ENCODE measurements at places on chromosomes 16 and 17.
A peak's percentile ranks its signal among the peaks of the same experiment; 100 is the strongest.

DNA sequence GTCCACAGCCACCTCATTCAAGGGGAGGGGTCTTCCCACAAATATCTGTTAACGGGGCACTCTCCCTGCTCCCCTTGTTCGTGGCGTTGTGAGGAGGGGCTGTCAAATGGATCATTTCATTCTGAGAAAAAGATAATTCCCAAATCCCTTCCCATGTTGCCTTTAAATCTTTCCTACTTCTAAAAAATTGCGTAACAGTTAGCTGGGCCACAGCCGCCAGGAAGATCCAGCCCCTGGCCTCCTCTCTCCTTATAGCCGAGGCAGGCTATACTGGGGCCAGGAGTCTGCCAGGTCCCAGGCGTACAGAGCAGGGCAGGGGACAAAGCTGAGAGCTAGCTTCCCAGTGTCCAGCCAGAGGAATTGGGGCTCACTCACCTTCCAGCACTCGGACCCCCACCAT, 430 bp downstream of the C16orf89 start:
- no peak overlapping the region for H3K4me3 ChIP-seq
- peaks cover 26% of the 10 kb centered on the region for H3K4me1 ChIP-seq
- no peaks in the 10 kb centered on the region for H3K36me3 ChIP-seq
- H3K27ac ChIP-seq, result no peak overlapping the region
- no peak for DNase-seq

DNA sequence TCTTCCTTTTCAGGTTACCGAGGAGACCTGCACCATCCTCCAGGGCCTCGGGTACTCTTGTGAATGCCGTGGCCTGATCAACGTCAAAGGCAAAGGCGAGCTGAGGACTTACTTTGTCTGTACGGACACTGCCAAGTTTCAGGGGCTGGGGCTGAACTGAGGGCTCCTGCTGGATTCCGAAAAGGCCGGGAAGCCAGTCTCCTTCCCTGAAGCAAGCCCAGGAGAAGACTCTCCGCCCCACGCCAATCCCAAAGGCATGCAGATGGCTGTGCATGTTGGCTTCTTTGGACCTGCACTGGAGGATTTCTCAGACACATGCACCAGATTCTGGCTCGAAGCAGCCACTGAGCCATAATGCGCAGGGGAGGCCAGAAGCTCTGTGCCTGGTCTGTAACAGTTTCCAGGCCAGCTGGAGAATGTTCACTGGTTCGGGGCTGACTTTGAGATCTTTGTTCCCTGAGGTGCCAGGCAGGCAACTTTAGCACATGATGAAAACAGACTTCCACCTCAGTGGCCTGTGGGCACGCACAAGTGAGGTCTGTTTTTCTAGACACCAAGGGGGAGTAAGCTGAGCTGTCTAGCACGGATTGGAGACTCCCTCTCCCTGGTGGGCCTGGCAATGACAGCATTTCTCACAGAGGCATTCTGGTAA, 49.1 kb downstream of the ADCY7 start:
- DNase-seq, result no peak
- peaks cover 52% of the 10 kb centered on the region for H3K36me3 ChIP-seq
- H3K27me3 ChIP-seq, result no peaks in the 10 kb centered on the region
- H3K27ac ChIP-seq, result peak overlapping the region; percentile 87
- H3K4me1 ChIP-seq, result peaks cover 13% of the 10 kb centered on the region
- no peak overlapping the region for H3K4me3 ChIP-seq

GRCh38 chr17:17685775-17686291, 4.6 kb downstream of the RAI1 start:
- H3K4me3 ChIP-seq, result peak overlapping the region; percentile 28
- H3K27ac ChIP-seq, result peak overlapping the region; percentile 82
- peaks cover 61% of the 10 kb centered on the region for H3K4me1 ChIP-seq
- peaks cover 9% of the 10 kb centered on the region for H3K27me3 ChIP-seq

- H3K4me1 ChIP-seq, result peaks cover 55% of the 10 kb centered on the region
- no peak overlapping the region for H3K27ac ChIP-seq
- no peaks in the 10 kb centered on the region for H3K36me3 ChIP-seq
- H3K27me3 ChIP-seq, result peaks cover 74% of the 10 kb centered on the region
- peak overlapping the region; percentile 76 for H3K4me3 ChIP-seq
Observed at GRCh38 chr17:43714465-43715149, 44.0 kb downstream of the SOST start.

DNA sequence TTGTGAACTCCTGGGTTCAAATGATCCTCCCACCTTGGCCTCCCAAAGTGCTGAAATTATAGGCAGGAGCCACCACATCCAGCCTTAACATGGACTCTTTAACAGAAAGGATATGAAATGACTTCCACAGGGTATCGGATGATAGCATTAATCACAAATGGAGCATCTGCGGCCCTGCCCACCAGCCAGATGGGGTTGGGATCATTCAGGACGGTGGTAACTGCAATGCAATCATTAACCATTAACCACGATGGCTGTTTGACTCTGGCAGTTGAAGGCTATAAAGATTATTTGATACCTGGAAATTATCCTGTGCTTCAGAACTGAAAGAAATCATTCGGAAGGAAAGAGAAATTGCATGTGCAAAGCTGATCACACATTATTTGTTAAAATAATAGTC, 5.3 kb upstream of the CHST5 start:
- peaks cover 39% of the 10 kb centered on the region for H3K36me3 ChIP-seq
- H3K4me1 ChIP-seq, result no peaks in the 10 kb centered on the region
- DNase-seq, result no peak
- H3K4me3 ChIP-seq, result no peak overlapping the region
- H3K27me3 ChIP-seq, result no peaks in the 10 kb centered on the region
- no peak overlapping the region for H3K27ac ChIP-seq

- no peak overlapping the region for H3K4me3 ChIP-seq
- DNase-seq, result no peak
- peaks cover 42% of the 10 kb centered on the region for H3K4me1 ChIP-seq
- H3K27ac ChIP-seq, result no peak overlapping the region
- no peaks in the 10 kb centered on the region for H3K36me3 ChIP-seq
Observed at GRCh38 chr17:28396635-28397239, 9.3 kb downstream of the SLC46A1 start.

DNA sequence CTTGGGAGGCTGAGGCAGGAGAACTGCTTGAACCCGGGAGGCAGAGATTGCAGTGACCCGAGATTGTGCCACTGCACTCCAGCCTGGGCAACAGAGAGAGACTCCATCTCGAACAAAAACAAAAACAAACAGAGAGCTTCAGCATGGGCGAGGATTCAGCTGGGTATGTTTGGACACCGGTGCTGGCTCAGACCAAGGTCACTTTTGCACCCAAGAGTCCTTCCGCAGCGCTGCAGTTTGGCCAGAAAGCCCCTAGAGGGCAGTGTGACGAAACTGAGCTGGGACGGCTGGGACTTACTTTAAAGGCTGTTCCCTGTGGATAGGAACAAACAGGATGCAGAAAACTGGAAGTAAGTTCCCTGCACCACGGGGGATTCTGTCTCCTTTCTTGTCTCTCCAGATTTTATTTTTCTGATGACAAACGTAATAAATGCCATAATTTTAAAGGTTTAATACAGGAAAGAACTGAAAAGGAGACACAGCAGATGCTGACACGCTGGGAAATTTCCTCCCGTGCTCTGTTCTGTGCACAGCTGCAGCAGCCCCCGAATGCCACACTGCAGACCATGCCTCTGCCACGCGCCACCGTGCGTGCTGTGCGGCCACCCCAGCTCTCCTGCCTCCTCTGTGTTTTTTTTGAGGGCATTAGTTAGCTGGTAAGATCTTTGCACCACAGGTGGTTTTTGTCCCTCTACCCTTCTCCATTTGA, 25.2 kb upstream of the USP36 start:
- no peak overlapping the region for H3K27ac ChIP-seq
- no peak overlapping the region for H3K4me3 ChIP-seq
- H3K36me3 ChIP-seq, result peaks cover 54% of the 10 kb centered on the region
- H3K4me1 ChIP-seq, result peaks cover 4% of the 10 kb centered on the region

GRCh38 chr17:79977161-79977631, 58.5 kb downstream of the TBC1D16 start:
- no peak overlapping the region for H3K27ac ChIP-seq
- no peak for DNase-seq
- no peak overlapping the region for H3K4me3 ChIP-seq
- H3K4me1 ChIP-seq, result peaks cover 63% of the 10 kb centered on the region

DNA sequence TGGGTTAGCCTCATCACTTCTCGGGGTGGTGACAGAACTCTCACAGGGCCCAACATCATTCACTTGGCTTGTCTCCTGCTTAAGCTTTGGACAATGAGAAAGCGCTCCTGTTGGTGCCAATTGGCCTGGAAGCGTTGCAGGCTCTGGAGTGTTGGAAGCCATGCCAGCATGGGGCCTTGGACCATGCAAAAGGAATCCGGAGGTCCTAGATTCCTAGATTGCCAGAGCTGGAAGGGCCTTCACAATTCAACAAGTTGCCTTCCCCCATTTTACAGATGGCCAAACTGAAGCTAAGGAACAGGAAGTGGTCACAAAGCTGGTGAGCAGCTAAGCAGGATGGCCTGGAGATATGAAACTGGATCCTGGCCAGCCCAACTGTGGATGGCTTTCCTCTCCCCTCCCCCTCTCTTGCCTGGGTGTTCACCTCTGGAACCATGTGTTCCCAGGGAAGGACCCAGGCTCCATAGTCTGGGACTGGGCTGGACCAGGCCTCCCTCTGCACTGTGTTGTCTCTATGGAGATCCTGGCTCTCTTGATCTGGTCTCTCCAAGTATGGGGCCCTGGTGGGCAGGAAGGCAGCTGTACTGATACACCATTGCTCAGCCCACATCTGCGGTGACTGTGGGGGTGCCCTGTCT, 6.0 kb upstream of the IGFBP4 start:
- H3K27ac ChIP-seq, result no peak overlapping the region
- peaks cover 14% of the 10 kb centered on the region for H3K4me1 ChIP-seq
- DNase-seq, result no peak
- H3K4me3 ChIP-seq, result no peak overlapping the region
- H3K36me3 ChIP-seq, result no peaks in the 10 kb centered on the region
- H3K27me3 ChIP-seq, result peaks cover 14% of the 10 kb centered on the region

- peak overlapping the region; percentile 13 for H3K27ac ChIP-seq
- no peak overlapping the region for H3K4me3 ChIP-seq
- H3K4me1 ChIP-seq, result no peaks in the 10 kb centered on the region
- no peaks in the 10 kb centered on the region for H3K27me3 ChIP-seq
- H3K36me3 ChIP-seq, result peaks cover 66% of the 10 kb centered on the region
Observed at GRCh38 chr17:1532836-1533602, 16.6 kb upstream of the INPP5K start.

DNA sequence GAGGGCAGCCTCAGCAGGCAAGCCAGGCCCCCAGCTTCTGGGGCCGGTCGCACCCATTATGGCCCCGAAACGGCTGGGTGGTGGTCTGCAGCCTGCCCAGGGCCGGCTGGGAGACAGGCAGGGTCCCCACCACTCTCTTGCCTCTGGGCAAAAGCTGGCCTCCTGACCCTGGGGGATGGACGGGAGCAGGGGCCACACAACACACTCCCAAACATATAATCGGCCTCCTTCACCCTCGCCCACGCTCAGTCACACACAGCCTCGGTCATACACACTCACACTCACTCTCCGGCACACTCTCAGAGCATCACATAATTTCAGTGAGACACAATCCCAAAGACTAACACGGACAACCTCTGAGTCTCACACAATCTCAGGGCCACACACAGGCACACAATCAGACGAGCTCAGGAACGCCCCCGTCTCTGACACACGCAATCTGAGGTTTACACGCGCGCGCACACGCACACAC, 589 bp downstream of the PEMT start:
- peak overlapping the region; percentile 97 for H3K4me3 ChIP-seq
- peaks cover 3% of the 10 kb centered on the region for H3K27me3 ChIP-seq
- peaks cover 28% of the 10 kb centered on the region for H3K4me1 ChIP-seq
- H3K36me3 ChIP-seq, result peaks cover 15% of the 10 kb centered on the region

DNA sequence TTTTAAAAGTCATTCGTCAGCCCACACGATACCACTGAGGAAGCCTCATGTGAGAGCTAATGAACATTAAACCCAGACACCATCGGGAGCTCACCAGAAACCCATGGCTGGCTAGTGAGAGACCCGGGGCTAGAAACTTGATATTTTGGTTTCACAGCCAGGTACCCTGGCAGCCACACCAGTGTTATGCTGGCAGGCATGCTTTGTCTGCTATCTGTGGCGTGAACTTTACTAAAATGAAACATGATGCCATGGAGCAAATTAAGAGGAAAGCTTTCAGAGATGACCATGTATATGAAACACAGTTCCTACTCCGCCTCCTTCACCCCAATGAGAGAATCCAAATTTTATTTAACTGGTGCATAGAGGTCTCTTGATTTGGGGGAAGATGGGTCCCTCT, 291.2 kb downstream of the IRX3 start:
- no peak for DNase-seq
- no peak overlapping the region for H3K4me3 ChIP-seq
- H3K27me3 ChIP-seq, result peaks cover 15% of the 10 kb centered on the region
- H3K4me1 ChIP-seq, result peaks cover 76% of the 10 kb centered on the region
- H3K36me3 ChIP-seq, result peaks cover 12% of the 10 kb centered on the region
- no peak overlapping the region for H3K27ac ChIP-seq

DNA sequence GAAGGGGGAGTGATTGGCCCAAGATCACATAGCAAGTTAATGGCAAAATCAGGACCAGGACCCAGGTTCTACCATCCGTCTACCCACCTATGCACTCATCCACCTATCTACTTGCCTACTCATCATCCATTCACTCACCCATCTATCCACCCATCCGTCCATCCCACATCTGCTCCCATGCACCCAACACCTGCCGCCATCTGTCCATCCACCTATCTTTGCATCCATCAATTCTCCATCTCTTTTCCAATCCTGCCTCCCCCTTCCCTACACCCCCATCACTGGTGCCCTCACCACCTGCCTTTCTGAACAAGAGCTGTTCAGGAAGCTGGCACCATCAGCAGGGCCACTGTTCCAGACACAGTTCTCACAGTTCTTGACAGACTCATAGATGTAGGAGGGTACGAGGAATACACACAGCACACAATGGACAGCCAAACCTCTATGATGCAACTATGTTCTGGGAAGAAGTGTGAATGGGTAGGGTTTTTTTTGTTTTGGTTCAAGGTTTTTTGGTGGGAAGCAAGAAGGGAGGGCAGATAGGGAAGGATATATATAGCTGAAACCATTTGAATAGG, 4.5 kb downstream of the SAMD14 start:
- H3K27me3 ChIP-seq, result peaks cover 15% of the 10 kb centered on the region
- no peak overlapping the region for H3K27ac ChIP-seq
- peaks cover 38% of the 10 kb centered on the region for H3K4me1 ChIP-seq
- DNase-seq, result no peak
- H3K36me3 ChIP-seq, result peaks cover 15% of the 10 kb centered on the region

DNA sequence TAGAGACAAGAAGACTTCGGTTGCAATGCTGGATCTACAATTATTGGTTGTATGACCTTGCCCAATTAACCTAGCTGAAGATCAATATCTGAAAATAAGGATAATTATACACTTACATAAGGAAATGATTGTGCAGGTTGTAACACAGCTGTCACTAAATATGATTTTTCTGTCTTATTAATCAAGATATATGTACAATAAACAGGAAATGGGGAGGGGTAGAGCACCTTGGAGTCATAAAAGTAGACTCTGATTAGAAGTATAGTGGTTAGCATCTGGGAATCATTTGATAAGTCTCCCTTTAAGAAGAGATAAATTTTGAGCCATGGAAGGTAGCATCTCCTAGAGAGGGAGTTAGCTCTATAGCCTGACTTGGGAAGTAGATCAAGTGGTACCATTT, 369.2 kb downstream of the SHISA9 start:
- H3K27me3 ChIP-seq, result peaks cover 6% of the 10 kb centered on the region
- no peak overlapping the region for H3K4me3 ChIP-seq
- H3K36me3 ChIP-seq, result no peaks in the 10 kb centered on the region
- H3K27ac ChIP-seq, result no peak overlapping the region
- H3K4me1 ChIP-seq, result no peaks in the 10 kb centered on the region
